Suppressor macrophage (primary cell): ENCODE measurements at places on chromosomes 4 and X.

GRCh38 chr4:106502106-106502699 lies 133.6 kb upstream of the GIMD1 start:
- DNase-seq = peak; percentile 70

- DNase-seq = no peak
Measured at GRCh38 chr4:39295784-39296183, 70.4 kb downstream of the RFC1 start.

- no peak for DNase-seq
Measured at GRCh38 chr4:70326052-70326451, 8.7 kb upstream of the CABS1 start.

GRCh38 chr4:76883147-76883546 lies 14.8 kb downstream of the SOWAHB start:
- no peak for DNase-seq

GRCh38 chrX:74383611-74384010 lies 37.7 kb upstream of the SLC16A2 start:
- DNase-seq = peak; percentile 61

DNA sequence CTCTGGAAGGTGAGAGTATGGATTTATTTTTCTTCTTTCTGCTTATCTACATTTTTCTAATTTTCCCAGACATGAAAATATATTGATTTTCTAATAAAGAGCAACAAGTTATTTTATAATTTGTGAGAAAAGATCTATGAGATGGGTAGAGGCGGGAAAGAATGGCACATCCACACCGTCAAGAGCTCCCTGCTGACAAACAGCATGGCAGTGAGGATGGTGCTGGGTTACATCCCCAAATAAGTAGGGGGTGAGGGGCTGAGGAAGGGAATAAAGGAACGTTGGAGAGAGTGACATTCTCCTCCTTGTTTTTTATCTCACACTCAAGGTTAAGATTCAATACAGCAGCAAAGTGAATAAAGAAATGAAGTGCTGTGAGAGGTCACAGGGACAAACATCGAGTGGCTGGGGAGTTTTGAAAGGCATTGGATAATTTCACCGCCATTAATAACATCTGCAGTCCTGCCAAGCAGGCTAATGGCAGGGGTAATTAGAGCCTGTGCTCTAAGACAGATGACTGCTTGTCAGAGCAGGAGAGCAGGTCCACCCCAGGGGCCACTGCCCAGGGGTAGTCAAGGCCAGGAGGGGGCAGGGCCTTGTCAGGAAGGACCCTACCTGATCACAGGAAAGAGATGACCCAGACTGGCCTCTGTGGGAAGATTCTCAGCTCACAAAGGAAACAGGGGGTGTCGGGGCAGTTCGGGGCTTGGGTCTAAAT lies 323.8 kb downstream of the FBXW7 start:
- DNase-seq = no peak

DNA sequence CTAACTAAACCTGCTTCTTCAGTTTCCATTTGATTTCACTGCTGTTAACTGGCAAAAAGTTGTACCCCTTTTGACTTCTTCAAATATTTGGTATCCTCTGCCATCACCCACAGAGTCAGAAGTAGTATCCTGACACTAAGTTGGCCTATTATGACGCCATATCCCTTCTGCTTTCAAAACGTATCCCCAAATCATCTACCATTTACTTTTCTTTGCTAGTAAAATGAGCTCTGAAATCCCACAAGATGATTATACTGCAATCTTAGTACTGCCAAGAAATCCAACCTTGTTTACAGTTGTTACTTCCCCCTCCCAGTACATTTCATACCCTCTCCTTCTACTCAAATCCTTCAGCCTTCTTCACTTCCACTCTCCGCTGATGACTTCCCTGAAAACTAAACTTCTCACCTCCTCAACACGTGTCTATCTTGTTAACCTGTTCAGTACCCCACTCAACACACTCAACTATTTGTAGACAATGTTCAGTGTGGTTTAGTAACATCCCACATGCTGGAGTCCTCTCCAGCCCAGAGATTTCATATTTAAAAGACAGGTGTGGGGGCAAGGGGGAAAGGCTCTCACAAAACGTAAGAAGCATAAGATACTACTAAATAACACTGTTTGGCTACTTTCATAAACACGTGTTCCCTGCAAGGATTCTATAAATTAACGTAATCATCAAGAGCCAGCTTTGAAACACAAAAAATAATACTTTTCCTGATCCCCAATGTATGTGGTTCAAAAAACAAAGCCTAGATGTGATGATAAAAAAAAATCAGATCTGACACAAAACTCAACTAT lies 1.3 kb downstream of the NAF1 start:
- DNase-seq = peak; percentile 17

GRCh38 chr4:56861360-56861759 lies 39.9 kb upstream of the SPINK2 start:
- DNase-seq = no peak

GRCh38 chr4:189845145-189845846 lies 95.4 kb upstream of the FRG1 start:
- no peak for DNase-seq

GRCh38 chr4:152485726-152486276 lies 50.1 kb downstream of the FBXW7 start:
- DNase-seq = no peak

DNA sequence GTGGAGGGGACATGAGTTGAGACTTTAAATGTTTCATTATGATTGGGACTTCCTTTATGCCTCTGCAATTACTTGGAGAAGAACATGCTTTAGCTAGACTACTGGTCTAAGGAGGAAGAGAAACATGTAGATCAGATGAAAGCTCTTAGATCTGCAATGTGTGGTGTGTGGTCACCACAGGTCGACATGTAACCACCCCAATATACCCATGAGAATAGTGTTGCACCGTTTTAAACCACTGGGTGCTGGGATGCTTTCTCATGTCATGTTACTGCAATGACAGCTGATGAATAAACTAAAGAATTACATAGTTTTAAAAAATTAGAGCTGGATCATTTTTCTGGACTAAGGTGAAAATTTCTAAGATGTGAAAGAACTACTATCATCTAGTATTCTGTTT lies 1039.7 kb downstream of the RAPGEF2 start:
- DNase-seq = no peak

GRCh38 chrX:38656350-38656915 lies 95.1 kb downstream of the TSPAN7 start:
- DNase-seq = no peak

GRCh38 chr4:180650273-180650672 lies 1592.9 kb upstream of the TENM3 start:
- no peak for DNase-seq

GRCh38 chr4:174352061-174352819 lies 68.5 kb downstream of the CEP44 start:
- peak; percentile 21 for DNase-seq

DNA sequence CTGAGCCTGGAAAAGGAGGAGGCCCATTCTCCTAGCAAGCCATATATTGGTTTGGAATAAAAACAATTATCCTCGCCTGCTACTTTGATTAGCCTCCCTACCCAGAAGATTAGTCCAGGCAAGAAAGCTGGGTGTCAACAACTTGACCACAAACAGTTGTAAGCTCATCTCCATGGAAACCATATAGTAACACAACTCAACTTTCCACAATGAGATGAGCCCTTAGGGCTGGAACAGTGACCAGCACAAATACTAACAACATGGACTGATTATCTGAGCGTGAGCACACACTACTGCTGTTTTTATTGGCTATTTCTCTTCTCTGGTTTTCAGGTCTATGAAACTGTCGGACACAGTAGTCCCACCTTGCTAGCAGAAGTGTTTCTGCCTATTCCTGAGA lies 80.8 kb downstream of the CC2D2A start:
- no peak for DNase-seq

GRCh38 chr4:59612235-59612634 lies 1587.9 kb upstream of the ADGRL3 start:
- DNase-seq = peak; percentile 48

GRCh38 chrX:134676436-134676835 lies 18.2 kb upstream of the PLAC1 start:
- no peak for DNase-seq

GRCh38 chr4:153962311-153963039 lies 173.6 kb upstream of the SFRP2 start:
- no peak for DNase-seq

DNA sequence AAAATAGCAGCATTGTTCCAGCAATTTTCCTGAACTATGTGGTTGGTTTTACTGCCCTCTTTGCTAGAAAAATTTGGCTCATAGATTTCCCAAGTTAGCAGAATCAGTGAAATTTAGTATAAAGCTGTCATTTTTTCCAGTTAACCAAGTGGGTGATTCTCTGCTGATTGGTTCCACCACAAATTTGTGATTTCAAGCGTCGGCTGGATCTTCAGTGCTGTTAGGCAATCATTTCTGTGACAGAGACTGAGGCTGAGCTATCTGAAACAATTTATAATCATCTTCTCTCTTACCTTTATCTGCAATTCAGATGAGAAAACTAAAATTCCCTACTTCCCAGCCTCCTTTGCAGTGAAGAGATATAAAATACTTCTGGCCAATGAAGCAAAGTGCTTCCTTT lies 68.6 kb upstream of the OTUD4 start:
- no peak for DNase-seq

GRCh38 chr4:34643476-34643875 lies 1600.8 kb downstream of the ARAP2 start:
- DNase-seq = no peak

- DNase-seq = peak; percentile 20
Measured at GRCh38 chr4:150079081-150079581, 886 bp downstream of the DCLK2 start.

DNA sequence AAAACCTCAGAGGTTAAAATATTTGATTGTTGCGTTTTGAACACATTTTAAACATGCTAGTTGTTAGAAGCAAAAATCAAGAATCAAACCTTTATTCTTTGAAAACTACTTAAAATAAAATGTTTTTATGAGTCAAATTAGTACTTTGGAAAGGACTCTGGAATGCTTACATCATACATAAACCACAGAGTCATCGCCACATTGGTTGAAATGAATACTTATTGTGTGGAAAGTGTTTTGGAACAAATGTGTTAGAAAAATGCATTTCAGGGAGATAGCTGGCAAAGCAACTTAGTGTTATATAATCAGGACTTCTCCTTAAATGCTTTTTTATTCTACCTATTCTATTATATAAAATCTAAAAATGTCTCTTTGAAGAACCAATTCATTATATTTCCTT lies 49.4 kb upstream of the CAMK2D start:
- DNase-seq = peak; percentile 10

- DNase-seq = peak; percentile 40
Measured at GRCh38 chr4:1290165-1290977, 680 bp downstream of the MAEA start.

- DNase-seq = peak; percentile 97
Measured at GRCh38 chrX:154368630-154369448, 5.6 kb downstream of the FLNA start.

- DNase-seq = no peak
Measured at GRCh38 chrX:70754169-70754848, 154.2 kb downstream of the TEX11 start.

GRCh38 chrX:14095702-14096101 lies 66.0 kb upstream of the GEMIN8 start:
- peak; percentile 44 for DNase-seq

GRCh38 chrX:132004728-132005127 lies 18.4 kb upstream of the STK26 start:
- DNase-seq = peak; percentile 44

GRCh38 chr4:8838961-8839431 lies 32.6 kb downstream of the HMX1 start:
- no peak for DNase-seq

DNA sequence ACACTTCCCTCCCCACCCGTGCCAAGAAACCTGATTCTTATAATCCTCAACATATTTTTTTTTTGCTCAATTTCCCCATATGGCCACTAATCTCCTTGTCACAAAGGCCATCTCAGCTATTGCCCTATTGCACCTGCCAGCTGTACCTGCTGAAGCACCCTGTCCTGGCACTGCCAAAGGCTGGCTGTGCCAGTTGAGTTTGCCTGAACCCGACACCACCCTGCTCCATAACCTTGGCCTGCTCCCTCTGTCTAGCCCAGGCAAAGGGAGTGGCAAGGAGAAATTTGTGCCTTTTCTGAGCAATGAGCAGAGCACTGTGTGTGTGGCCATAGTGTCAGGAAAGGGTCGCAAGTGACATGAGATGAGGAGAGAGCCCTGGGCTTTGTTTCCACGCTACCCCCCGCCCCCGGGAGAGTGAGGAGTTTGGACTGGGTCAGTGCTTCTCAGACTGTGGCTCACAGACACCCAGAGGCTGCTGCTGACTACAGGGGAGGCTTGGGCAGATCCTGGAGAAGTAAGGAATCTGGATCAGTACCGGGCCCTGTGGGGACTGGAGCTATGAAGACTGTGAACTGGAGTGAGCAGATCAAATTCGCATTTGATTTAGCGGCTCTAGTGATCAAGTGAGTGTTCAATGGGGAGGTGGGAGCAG lies 42.2 kb upstream of the HMGB3 start:
- no peak for DNase-seq

DNA sequence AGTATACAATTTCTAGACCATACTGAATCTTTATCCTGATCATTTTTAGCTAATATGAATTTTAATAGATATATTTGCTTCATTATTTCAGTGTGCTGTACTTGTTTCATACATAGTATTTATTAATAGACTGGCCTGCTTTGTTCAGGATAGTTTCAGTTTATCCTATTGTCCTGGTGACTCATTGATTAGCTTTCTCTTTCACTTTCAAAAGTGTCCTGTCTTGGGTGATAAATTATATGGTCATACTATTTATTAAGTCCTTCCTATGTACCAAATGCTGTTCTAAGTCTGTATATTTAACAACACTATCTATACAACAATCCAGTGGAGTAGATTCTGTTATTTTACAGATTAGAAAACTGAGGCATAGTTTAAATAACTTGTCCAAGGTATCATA lies 153.8 kb upstream of the RAPGEF2 start:
- DNase-seq = no peak

DNA sequence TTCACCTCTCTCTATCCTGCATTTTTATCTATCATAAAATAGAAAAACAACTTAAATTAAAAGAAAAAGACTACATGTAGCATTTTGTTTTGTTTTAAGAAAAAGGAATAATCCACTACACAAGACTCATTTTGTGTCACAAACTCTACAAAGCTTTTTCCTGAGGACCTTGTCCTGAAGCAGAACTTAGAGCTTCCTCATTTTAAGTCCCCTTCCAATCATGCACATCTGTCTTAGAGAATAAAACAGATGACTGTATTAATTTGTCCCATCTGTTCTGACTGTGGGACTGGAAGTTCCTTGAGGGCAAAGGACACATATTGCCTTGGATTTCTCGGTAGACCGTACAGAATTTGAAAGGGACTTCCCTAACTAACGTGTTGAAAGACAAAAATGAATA lies 218.5 kb downstream of the COL25A1 start:
- DNase-seq = peak; percentile 11

GRCh38 chrX:72062916-72063315 lies 68.8 kb downstream of the RTL5 start:
- DNase-seq = no peak

DNA sequence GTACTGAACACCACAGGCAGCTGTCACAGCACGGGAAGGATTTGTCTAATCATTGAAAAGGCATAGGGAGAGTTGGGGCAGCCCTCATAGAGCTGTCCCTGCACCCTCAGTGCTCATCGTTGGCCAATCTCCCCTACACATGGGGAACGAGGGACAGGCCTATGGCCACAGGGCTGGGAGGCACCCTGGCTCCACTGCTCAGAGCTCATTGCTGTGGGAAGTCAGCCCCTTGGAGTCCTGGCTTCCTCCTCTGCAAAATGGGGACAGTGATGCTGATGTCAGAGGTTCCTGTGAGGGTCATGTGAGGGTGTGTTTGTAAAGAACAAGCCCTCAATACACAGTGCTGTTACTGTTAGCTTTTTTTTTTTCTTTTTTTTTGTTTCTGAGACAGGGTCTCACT lies 19.3 kb upstream of the HTRA3 start:
- peak; percentile 84 for DNase-seq

GRCh38 chr4:15024386-15024785 lies 22.1 kb downstream of the CPEB2 start:
- no peak for DNase-seq
